ENCODE measurements at places on chromosomes 11 and 22.
A peak's percentile ranks its signal among the peaks of the same experiment; 100 is the strongest.

GRCh38 chr11:73129198-73129597, 12.9 kb downstream of the FCHSD2 start:
- DNase-seq = no peak

DNA sequence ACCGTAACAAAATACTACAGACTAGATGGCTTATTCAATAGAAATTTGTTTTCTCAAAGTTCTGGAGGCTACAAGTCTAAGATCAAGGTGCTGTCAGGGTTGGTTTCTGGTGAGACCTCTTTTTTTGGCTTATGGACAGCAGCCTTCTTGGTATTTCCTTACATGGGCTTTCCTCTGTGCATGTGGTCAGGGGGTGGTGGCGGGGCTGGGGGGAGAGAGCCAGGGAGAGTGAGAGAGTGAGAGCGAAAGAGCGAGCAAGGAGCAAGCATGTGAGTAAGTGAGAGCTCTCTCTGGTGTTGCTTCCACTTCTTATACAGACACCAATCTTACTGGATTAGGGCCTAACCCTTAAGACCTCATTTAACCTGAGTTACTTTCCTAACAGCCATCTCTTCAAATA, 181.5 kb downstream of the TMEM135 start:
- peak; percentile 57 for DNase-seq

GRCh38 chr11:107710301-107710700, 1.6 kb downstream of the SLN start:
- no peak for DNase-seq

GRCh38 chr11:95434489-95435057, 203.6 kb upstream of the SESN3 start:
- DNase-seq = no peak

- DNase-seq = no peak
Observed at GRCh38 chr22:44802956-44803355, 50.6 kb downstream of the ARHGAP8 start.

- DNase-seq = no peak
Observed at GRCh38 chr11:64786308-64786707, 8.0 kb upstream of the SF1 start.

DNA sequence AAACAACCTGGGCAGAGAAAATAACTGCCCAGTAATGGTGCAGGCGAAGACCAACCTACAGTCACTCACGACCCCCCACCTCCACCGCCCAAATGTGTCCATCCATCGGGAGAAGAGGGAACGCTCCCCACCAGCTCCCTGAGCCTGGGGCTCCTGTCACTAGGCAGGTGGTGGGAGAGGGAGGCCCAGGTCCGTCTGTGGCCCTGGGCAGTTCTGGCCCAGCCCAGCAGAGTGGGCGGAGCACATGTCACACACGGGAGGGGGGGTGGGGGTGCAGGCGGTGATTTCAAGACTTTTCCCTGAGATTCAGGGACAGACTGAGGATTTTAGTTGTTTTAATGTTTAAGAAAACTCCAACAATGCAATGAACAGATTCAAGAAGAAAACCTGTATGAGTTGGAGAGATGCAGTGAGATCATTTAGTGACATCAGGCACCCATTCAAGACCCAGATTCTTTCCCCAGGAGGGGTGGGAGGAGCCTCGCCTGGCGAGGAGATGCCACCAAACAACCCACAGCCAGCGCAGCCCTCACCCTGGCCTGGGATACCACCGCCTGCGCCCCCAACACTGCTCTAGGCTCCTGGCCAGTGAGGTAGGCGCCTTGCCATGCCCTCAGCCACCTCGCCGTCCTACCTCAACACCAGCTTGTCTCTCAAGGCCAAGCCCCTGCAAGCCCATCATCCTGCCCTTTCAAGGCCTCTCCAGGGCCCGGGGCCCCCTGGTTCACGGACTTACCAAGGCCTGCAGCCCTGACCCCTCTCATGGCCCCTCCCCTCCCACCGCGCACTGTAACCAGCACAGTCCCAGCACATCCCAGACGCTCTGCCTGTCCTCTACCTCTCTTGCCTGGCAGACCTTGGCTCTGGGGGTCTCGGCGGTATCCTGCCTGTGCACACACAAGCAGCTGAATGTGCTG, 36.8 kb downstream of the TBX1 start:
- DNase-seq = no peak

- no peak for DNase-seq
Observed at GRCh38 chr22:27105142-27106025, 448.0 kb downstream of the MIAT start.

GRCh38 chr22:39947220-39948216, 12.7 kb upstream of the TMA7B start:
- no peak for DNase-seq

- DNase-seq = no peak
Observed at GRCh38 chr11:111538407-111539114, 2.0 kb upstream of the LAYN start.

DNA sequence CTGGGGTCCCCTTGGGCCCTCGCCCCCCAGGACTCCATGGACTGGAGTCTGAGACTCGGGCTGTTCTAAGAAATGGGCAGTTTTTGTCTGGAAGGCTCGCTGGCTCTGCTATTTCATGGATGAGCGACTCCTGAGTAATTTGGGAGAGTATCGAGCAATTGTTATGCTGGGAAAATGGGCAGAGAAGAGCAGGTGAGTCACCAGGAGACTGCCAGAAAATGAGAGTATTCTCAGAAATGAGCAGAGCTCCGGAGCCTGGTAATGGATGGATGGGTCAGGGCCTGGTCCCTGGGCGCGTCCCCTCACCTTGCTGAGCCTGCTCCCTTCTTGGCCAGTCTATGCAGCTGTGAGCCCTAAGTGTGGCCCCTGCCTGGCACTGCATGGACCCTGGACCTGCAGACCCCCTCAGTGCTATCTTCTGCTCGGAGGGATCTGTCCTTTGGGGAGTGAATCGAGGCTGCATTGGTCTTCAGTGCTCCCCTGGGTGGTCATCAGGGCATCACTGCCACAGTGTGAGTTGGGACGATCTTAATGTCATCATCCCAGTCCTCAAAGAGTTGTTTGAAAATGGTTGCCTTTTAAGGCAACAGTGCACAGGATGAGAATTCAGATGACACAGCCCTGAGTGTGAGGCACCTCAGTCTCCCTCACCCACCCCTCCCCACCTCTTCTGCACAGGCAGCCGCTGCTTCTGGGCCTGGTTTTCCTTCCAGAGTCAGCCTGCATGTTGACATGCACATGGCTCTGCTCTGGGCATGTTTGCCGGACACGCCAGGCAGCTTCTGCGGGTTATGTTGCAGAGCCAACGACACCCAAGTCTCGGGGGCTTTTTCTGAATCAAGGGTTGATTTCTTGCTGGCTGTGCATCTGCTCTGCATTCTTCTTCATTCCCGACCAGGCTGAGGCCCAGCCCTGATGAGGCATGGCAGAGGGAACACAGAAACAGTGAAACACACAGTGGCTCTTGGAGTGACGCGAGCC, 519.0 kb downstream of the TBC1D22A start:
- no peak for DNase-seq

GRCh38 chr11:65786786-65787636, at the start of gene OVOL1:
Gene OVOL1, plus strand, starts transcription at chr11:65787063. Its CDS starts 311 bp downstream, at chr11:65787374.
- peak; percentile 91 for DNase-seq

GRCh38 chr11:84117394-84117793, 831.2 kb upstream of the CCDC90B start:
- DNase-seq = no peak

GRCh38 chr11:16992846-16993245, 21.4 kb downstream of the PLEKHA7 start:
- no peak for DNase-seq

DNA sequence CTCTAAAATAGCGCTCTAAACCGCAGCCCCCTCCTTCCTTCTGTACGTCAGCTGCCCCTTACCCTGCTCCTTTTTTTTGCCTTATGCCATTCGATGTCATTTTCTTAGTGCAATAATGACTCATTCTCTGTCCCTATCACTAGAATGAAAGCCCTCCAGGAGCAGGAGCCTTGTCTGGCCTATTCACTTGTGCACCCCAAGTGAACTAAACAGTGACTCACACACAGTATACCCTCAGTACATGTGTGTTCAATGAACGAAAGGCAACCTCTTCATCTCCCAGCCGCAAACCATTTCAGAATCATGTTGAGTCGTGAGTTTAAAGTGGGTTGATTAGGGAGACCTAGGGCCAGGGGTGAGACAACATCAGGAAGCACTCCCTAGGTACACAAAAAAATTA, 50.7 kb upstream of the SPATA19 start:
- peak; percentile 45 for DNase-seq

- DNase-seq = no peak
Observed at GRCh38 chr11:63404161-63404935, 34.8 kb downstream of the SLC22A9 start.

- DNase-seq = no peak
Observed at GRCh38 chr11:129383502-129383901, 7.9 kb downstream of the BARX2 start.

- DNase-seq = peak; percentile 48
Observed at GRCh38 chr22:48299801-48300200, 1527.9 kb downstream of the BRD1 start.

- DNase-seq = no peak
Observed at GRCh38 chr11:117289795-117290194, 1.4 kb upstream of the BACE1-AS start.

DNA sequence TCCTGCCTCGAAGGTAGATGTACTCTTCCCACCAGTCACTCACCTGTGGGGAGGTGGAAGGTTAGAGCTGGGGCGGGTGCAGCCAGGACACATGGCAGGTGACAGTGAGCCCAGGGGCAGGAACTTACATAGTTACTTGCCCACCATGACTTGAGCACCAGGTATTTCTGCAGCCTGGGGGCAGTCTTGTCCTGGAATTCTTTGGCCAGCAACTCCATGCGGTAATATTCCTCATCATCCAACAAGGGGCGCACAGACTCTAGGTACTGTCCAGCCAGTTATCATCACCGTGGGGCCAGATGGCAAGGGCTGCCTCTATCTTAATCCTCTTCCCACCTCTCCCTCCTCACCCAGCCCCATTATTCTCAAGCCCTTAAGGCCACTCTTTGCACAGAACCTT, 2.2 kb downstream of the CPT1B start:
- DNase-seq = peak; percentile 78

- DNase-seq = peak; percentile 81
Observed at GRCh38 chr22:22021162-22021750, 38.7 kb upstream of the TOP3B start.

- DNase-seq = peak; percentile 85
Observed at GRCh38 chr11:115674176-115674936, 170.1 kb upstream of the CADM1 start.

DNA sequence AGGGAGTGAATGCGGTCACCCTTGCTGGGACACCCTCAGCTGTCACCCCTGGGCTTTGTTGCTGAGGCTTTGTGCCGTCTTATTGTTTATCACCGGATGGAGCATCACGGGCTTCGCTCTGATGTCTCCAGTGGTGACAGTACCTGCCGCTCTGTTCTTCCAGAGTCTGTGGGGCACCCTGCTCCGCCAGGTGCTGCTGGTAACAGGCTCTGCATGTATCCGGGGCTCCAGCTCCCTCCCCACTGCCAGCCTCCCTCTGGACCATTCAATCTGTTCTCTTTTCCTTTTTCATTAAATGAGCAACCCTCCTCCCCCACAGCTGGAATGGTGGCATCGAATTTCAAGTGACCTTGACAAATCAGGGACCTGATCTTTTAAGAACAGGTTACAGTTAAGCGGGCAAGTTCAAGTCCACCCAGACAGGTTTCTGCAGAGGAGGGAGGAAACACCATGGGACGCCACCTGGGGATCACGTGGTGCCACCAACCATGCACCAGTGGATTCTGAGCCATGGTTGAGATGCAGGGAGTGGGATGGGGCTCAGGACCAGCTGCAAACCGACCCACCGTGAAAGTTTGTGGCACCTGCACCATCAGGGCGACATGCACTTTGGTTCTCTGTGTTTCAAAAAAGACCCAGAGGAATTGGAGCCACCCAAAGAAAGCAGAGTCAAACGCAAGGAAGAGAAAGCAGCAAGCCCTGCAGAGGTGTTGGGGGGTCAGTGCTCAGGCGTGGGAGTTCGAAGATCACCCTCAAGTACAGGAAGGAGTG, 89.3 kb downstream of the BCR start:
- DNase-seq = no peak

DNA sequence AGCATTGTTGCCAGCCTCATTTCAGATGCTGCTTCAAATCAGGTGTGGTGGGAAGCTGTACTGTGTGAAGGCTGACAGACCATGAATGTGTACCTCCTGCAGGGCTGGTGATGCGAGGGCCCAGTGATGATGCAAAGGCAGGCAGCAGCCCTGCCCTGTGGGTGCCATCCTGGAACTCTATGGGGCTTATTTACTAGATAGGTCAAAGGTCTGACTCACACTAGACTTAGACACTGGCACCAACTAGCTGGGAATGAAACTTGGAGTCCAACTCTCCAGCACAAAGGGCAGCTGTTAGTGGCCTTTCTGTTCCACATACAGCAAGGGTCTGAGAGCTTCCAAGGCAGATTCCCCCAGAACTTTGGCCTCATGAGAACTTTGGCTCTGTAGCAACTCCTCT, 138.4 kb downstream of the TTC17 start:
- no peak for DNase-seq

DNA sequence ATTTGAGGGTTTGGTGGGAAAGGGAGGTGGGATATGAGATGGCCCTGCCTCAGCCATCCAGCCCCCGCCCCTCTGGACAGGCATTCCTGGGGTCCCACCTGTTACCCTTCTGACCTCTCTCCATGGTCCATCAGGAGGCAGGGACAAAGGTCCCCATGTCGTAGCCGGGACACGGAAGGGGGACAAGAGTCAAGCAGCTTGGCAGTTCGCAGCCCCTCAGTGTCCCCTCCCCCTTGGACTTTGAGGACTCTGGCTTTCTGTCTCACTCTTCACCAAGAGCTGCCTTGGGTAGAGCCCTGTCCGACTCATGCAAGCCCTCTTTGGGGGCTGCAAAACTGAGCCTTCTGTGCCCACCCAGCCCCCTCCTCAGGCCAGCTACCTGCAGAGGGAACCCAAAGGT, 30.2 kb downstream of the TRIM29 start:
- no peak for DNase-seq

- no peak for DNase-seq
Observed at GRCh38 chr11:49995565-49995964, 13.2 kb upstream of the OR4C12 start.

DNA sequence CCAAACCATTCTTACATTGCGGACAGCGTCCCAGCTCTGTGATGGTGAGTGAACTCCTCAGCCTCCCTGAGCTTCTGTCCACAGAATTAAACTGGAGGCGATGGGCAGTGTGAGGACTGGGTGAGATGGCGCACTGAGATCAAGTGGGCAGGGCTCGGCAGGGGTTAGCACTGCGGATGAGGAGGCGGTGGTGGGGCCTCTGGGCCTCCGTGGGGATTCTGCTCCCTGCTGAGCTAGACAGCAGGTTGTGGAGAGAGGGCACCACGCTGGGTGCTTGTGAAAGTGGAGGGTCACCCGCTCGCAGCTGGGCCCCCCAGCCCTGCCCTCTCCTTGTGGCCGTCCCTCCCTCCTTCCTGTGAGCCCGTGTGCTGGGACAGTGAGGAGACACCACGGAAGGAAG, 25.6 kb upstream of the PARVG start:
- DNase-seq = no peak
